ENCODE measurements at places on chromosomes 2 and 18. TPM values are rescaled to one million over a fixed set of nuclear protein-coding genes. Genes with fewer than 3 reads are reported as not detected.

SLC14A1 gene
- 3.7 TPM for total RNA-seq

MAPRE3 gene
- 20.8 TPM for total RNA-seq

- DNase-seq: no peak
Observed at GRCh38 chr18:27699137-27699536, 477.8 kb downstream of the CDH2 start.

DNA sequence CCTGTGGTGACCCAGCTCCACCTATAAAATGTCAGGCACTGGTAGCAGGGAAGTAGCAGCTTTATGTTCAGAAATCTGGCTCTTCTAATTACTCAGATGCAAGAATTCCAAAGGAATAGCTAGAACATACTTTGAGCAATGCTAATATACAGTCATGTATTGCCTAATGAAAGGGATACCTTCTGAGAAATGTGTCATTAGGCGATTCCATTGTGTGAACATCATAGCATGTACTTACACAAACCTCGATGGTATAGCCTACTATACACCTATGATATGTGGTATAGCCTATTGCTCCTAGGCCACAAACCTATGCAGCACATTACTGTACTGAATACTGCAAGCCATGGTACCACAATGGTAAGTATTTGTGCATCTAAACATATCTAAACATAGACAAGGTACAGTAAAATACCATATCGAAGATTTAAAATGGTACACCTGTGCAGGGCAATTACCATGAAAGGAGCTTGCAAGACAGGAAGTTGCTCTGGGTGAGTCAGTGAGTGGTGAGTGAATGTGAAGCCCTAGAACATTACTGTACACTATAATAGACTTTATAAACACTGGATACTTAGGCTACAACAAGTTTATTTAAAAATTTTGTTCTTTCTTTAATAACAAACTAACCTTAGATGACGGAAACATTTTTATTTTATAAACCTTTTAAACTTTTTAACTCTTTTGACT lies 50.3 kb upstream of the ETAA1 start:
- no peak for DNase-seq

Measured in cerebellum (tissue), 4 donors.